EL (cell line): ENCODE measurements at places on chromosomes 5 and 9.

DNA sequence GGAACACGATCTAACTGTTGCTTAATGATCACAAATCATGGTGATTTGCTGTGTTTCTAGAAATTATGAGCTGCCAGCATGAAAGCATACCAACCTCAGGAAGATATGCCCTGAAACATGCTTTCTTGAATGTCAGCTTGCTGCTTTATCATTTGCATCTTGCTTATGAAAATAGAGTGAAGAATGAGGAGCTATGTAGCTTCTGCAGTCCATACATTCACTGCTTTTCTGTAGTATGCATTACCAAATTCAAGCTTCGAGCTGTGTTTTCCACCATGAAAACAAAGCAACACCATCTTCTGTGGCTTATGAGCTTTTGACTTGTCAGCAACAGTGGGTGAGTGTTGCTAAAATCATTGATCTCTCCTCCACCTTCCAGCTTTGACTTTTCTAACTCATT, 16.5 kb downstream of the F2RL2 start:
- no peak for DNase-seq

- no peak for DNase-seq
Measured at GRCh38 chr5:109961751-109962150, 272.0 kb downstream of the MAN2A1 start.

GRCh38 chr5:170444181-170444580, 55.0 kb upstream of the KCNMB1 start:
- DNase-seq: no peak

DNA sequence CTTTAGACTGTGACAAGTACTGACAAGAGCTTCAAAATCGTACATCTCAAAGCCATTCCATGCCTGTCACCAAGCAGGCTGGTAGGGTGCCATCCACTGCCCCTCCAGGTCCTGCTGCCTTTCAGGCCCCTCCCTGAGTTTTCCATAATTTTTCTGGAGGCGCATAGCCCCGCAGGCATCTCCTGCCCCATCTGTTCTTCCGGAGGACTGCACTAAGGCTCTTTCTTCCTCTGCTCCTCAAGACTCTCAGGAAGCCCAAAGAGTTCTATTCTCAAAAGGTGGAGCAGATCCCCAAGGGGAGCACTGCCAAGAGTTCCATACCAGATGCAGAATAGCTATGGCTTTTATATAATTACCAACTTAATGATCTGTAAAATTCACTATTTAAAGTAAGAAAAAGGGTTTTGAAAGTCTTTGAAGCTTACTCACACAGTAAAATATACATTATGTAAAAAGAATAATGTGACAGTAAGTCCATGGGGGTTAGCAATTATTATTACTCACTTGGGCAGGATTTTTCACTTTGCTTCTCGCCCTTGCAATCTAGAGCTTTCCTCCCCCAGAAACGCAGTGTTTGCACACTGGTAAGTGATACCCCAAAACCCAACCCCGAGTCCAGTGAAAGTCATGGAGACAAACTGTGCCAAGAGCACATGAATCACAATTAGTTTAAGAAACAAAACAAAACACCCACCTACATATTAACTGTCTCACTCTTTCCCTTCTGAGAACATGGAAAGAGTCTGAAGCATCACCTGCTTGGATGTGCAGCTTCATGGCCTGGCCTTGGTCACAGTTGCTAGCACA, 114.1 kb upstream of the DAPK1 start:
- DNase-seq: no peak

DNA sequence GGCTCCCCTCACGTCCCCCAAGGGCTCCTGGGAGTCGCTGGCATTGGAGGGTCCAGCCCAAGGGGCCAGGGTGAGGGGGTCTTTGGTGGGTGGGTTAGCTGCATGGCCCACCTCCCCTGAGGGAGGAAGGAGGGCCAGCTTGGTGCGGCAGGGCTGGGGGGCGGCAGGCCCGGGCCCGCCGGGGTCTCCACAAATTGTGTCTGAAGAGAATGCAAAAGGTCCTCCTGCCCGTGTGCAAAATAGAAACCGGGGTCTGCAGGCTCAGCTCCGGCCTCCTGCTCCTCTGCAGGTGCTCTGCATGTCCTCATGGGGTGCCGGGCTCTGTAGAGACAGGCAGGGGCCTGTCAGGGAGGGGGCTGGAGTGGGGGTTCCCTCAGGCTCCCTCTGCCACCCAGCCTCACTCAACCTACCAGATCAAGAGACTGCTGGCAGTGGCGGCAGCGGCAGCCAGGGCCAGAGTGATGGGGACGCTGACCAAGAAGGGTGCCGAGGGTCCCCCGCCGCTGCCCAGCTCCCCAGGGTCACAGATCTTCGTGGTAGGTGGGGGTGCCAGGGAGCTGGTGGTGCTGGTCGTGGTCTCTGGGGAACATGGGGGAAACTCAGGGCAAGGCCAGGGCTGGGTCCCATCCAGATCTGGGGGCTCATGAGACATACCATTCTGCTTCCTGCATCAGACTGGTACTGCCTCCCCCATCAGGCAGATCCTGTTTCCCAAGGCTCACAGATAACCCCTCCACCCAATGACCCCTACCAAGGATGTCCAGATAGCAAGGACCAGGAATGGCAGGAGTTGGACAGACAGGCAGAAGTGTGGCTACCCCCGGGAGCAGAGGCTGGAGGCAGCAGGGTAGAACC, 29.2 kb upstream of the ENHO start:
- no peak for DNase-seq

- DNase-seq: peak; percentile 61
Measured at GRCh38 chr5:138468133-138468965, 3.1 kb downstream of the EGR1 start.

DNA sequence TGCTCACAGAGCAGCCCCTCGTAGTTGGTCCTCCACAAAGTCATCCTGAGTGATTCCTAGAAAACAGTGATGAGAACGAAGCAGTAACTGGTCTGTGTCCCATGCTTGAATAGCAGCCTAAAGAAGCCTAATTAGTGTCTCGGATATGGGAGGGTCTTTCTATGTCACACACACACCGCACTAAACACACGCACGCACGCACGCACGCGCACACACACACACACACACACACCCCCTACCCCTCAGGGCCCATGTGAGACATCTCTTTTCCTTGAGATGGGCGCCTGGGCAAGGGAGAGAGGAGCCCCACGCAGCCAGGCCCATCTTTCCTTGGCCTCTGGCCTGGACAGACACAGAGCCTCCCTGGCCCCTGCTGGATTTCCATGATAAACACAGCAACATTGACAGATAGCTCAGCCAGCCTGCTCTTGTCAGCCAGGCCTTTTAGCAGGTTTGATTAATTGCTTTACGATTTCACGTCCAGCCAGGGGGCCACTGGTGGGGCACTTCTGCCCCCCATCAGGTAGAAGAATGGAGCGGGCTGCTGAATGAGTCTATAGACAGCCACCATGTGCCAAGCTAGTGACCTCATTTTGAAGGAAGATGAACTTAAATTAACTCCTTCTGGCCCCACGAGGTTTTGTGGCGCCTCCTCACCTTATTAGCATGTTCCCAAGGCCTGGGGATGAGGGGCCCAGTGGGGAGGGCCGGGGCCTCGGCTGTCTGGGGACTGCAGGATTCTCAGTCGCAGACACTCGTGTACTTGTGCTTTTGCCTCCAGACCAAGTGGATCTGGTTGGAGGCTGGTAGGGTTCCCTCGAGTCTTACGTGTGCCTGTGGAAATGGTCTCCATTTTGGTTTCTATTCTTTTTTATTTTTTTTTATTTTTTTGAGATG, 36.2 kb upstream of the PRDM12 start:
- no peak for DNase-seq

DNA sequence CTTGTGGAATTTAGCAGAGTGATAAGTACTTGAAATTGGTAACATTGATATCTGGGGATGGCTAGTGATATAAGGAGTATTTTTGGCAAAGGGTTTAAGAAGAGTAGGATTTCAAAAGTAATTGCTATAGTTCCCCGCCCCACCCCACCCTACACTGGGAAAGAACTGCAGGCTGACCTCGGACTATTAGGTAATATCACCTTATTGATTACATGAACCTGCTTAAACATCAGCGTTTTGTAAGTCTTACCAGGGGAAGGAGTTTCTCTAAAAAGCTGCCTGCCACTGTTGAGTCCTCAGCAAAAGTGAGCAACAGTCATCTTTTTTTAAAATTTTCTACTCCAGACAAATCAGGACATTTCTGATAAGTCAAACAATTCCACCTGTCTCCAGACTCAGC, 337.3 kb downstream of the DTWD2 start:
- DNase-seq: no peak

GRCh38 chr9:116789081-116789480, 102.0 kb downstream of the TRIM32 start:
- DNase-seq: no peak

DNA sequence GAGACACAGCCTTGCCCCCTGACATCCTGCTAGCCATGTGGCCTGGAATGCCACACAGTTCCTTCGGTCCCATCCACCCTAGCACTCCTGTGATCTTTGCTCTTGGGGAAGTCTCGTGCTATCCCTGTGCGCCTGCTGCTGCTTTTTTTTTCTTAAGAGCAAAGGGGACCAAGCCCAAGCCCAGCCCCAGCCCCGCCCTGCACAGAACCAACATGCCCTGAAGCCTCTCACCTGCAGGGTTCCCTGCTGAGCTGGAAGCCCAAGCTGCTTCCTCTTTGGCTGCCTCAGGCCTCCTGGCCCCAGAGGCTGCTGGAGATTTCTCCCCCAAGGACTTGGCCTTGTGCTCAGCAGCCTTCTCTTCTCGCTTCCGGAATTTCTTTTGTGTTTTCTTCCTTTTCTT, 1.8 kb downstream of the SURF6 start:
- DNase-seq: no peak

GRCh38 chr5:74285675-74286280, 354.8 kb downstream of the ENC1 start:
- no peak for DNase-seq

DNA sequence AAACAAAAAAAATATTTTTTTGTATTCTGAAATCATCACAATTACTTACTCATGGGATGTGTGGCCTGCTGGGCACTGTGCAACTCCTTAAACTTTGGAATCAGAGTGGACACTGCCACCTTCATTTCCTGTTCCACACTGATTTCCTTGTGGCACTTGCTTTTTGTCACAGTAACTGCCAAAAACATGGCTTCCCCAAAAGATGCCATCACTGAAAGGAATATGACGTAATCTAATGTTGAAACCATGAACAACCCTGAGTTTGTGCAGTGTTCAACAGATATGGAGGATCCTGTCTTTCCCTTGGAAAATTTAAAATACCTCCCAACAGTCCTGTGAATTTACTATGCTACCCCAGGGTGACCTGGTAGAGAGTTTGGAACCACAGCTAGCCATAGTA, 12.6 kb upstream of the IL12B start:
- DNase-seq: no peak

- no peak for DNase-seq
Measured at GRCh38 chr9:99835142-99835541, 13.5 kb downstream of the NR4A3 start.

DNA sequence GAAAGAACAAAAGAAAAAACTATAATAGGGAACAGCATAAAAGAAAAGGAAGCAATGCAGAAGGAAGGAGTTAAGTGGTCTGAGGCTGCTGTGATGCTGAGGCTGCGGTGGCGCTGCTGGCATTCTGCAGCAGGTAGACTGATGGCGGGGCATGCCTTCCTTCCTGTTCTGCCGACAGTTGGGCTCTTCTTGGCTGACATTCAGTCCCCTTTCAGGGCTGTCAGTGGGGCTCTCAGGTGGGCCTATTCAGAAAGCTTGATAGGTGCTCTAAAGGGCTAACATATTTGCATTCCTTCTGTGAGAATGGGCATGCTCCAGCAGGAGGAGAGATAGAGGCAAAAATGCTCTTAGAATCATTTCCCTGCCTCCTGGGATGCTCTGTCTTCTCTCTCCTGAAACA, 5.1 kb upstream of the CLINT1 start:
- DNase-seq: no peak

GRCh38 chr9:119991797-119992196, 588.2 kb downstream of the CDK5RAP2 start:
- DNase-seq: no peak

DNA sequence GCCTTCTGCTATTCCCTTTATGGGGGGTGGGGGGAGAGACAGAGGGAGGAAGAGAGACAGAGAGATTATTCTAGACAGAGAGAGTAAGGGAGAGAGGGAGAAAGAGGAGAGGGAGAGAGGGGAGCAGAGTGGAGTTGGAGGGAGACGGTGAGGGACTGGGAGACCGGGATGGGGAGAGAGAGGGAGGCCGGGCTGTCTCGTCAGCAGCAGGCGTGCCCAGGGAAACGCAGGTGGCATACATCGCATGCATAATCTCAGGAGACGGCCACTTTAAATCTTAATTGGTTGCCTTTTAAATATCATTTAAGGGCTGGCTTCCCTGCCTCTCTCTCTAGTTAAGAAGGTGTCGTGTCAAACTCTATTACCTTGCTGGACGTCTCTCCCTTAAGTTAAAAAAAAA, 8.4 kb downstream of the IRX4 start:
- DNase-seq: no peak

GRCh38 chr5:84406111-84406510, 21.4 kb upstream of the EDIL3 start:
- no peak for DNase-seq

- no peak for DNase-seq
Measured at GRCh38 chr5:181039931-181040630, at the start of gene BTNL9. Gene BTNL9 (plus strand): TSS chr5:181040266. CDS start chr5:181045490, 5,224 bp downstream.

GRCh38 chr9:134552349-134552990, 89.1 kb upstream of the COL5A1 start:
- no peak for DNase-seq

DNA sequence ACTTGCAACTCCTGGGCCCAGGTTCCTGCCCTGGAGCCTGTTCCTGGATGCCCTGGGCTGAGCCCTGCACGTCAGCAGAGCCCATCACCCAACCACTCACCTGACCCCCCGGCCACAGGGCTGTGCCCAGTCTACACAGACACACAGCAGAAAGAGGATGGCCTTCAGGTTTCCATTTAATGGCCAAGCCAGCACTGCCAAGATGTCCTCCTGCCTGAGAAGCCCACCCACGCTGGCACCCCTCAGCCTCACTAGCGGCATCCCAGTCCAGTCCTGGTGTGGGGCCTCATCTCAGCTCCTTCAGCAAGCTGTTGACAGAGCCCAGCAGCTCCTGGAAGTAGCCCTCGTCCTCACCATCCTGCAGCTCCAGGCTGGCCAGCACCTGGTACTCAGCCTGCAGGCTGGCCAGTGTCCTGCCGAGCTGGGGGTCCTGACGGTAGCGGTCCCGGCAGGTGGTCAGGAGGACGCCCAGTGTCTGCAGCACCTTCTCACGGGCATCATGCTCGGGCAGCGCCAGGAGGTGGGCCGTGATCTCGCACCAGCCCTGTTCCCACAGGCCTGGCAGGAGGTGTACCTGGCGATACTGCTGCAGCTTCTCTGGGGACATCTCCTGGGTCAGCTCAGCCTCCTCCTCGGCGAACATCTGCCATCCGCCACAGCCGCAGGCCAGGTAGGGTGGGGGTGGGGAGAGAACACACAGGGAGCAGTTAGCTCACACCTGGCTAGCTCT, 71.9 kb upstream of the LRRTM2 start:
- no peak for DNase-seq

DNA sequence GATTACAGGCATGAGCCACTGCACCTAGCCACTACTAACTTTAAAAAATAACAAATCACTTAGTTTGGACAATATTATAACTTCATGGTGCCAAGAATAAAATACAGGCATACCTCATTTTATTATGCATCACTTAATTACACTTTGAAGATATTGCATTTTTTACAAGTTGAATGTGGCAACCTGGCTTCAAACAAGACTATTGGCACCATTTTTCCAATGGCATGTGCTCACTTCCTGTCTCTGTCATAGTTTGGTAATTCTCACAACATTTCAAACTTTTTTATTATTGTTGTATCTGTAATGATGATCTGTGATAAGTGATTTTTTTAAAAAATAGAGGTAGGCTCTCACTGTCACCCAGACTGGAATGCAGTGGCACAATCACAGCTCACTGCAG, 49.9 kb upstream of the ERBIN start:
- no peak for DNase-seq

GRCh38 chr5:107580889-107581820, 89.6 kb downstream of the EFNA5 start:
- DNase-seq: no peak

- DNase-seq: peak; percentile 67
Measured at GRCh38 chr9:131405428-131405827, 11.5 kb downstream of the PRRC2B start.
